Frontal cortex (tissue), 4 donors: ENCODE measurements at places on chromosomes 7 and 10. TPM values are rescaled to one million over a fixed set of nuclear protein-coding genes. Genes with fewer than 3 reads are reported as not detected.

Gene PLCE1
- total RNA-seq = 4.9 TPM

Gene PCDH15
- 6.1 TPM for total RNA-seq

Gene POLR2J2
- 1.2 TPM for total RNA-seq

Gene MYOF
- 2.9 TPM for total RNA-seq

Gene RET
- total RNA-seq = 1.6 TPM

Gene ACTL6B
- total RNA-seq = 163 TPM

Gene NKX1-2
- under 0.01 TPM for total RNA-seq

Gene FUOM
- total RNA-seq = 6.9 TPM

Gene EBLN1
- total RNA-seq = not detected

Gene PDAP1
- total RNA-seq = 15.1 TPM

Gene WNT2
- 0.41 TPM for total RNA-seq

Gene GNGT1
- total RNA-seq = not detected

Gene CDC14C
- total RNA-seq = not detected

Gene MRPS17
- total RNA-seq = 33.4 TPM

Gene MYPN
- total RNA-seq = not detected

Gene FOXI2
- not detected for total RNA-seq

Gene ANKRD30A
- total RNA-seq = not detected
